ENCODE measurements at places on chromosomes 2 and 18. TPM values are rescaled to one million over a fixed set of nuclear protein-coding genes. Genes with fewer than 3 reads are reported as not detected.

The HOXD3 gene
- 0.11 TPM for total RNA-seq

The ACADL gene
- total RNA-seq: not detected

The MAL gene
- total RNA-seq: 0.26 TPM

The OBSL1 gene
- total RNA-seq: 18.7 TPM

The CENPA gene
- 49.1 TPM for total RNA-seq

The SERPINB13 gene
- total RNA-seq: not detected

The NT5DC4 gene
- total RNA-seq: 0.94 TPM

The DSG1 gene
- total RNA-seq: not detected

The KDM3A gene
- 20.6 TPM for total RNA-seq

The BCL2 gene
- total RNA-seq: 0.55 TPM
